Stimulated activated CD4-positive, alpha-beta T cell treated with anti-CD3 and anti-CD28 coated beads, TNF-alpha, amount 100 ng/mL, for 4 hours (primary cell): ENCODE measurements at places on chromosomes 2 and 18.
A peak's percentile ranks its signal among the peaks of the same experiment; 100 is the strongest.

DNA sequence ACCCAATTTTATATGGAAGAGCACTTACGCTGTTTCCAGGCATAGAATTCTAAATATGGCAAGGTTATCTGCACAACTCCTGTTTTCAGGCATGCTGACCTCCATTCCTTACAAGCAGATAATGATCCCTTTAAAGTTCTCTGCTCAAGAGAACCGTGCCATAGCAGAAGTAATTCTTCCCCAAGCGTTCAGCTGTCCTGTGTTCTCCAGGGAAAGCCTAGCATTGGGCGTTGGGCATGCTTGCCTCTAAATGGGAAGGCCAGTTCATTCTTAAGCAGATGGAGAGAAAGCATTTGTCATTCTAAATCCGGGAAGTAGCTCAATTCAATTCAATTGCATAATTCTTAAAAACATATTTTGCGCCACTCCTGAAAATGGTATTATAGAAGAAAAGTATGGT, 55.7 kb upstream of the EML4 start:
- no peak for DNase-seq

DNA sequence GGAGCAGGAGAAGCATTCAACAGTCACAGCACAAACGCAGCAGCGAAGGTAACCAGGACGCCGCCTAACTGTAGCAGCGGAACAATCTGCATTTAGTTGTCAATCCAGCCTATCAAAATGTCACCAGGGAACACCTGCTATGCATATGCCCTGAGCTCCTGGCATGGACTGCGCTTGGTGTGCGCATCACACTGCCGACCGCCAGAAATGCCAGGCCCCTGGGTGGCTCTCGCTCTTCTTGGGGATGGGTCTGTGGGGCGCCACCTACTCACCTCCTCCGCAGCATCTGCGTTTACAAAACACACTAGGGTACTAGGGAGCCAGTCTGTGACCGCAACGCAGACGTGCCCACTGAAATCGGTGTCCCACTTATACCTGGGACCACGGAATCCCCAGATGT, 31.7 kb downstream of the ZNF516 start:
- DNase-seq: no peak

- no peak for DNase-seq
Observed at GRCh38 chr2:224369028-224369632, 32.8 kb downstream of the FAM124B start.

DNA sequence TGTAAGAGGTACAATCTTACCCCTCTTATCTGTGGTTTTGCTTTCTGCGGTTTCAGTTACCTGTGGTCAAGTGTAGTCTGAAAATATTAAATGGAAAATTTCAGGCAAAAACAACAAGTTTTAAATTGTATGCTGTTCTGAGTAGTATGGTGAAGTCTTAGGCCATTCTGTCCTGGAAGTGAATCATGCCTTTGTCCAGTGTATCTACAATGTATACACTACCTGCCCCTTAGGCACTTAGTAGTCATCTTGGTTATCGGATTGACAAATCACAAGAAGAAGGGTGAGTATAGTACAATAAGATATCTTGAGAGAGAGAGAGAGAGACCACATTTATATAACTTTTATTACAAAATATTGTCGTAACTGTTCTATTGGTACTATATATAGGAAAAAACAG, 43.5 kb downstream of the RAB3GAP1 start:
- DNase-seq: no peak

- DNase-seq: no peak
Observed at GRCh38 chr2:199428291-199428690, 29.4 kb downstream of the SATB2 start.

- no peak for DNase-seq
Observed at GRCh38 chr2:143463719-143464118, 334.5 kb downstream of the ARHGAP15 start.

DNA sequence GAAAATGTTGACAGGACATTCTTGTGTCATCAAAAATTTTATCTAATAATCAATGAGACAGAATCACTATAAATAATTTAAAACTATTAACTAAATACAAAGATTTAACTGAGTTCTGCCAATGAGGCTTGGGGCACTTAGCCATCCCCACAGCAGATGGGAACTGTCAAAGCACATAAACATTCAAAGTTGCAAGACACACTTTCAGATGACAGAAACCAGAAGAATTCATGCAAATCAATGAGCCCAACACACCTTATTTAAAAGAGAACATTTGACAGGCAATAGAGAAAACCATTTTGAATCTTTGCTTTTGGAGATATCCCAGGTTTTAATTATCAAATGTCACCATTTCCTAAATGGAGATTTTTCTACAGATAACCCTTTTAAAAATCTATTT, 566.2 kb downstream of the IRS1 start:
- no peak for DNase-seq

GRCh38 chr2:45734952-45735351, 83.5 kb downstream of the PRKCE start:
- DNase-seq: no peak

DNA sequence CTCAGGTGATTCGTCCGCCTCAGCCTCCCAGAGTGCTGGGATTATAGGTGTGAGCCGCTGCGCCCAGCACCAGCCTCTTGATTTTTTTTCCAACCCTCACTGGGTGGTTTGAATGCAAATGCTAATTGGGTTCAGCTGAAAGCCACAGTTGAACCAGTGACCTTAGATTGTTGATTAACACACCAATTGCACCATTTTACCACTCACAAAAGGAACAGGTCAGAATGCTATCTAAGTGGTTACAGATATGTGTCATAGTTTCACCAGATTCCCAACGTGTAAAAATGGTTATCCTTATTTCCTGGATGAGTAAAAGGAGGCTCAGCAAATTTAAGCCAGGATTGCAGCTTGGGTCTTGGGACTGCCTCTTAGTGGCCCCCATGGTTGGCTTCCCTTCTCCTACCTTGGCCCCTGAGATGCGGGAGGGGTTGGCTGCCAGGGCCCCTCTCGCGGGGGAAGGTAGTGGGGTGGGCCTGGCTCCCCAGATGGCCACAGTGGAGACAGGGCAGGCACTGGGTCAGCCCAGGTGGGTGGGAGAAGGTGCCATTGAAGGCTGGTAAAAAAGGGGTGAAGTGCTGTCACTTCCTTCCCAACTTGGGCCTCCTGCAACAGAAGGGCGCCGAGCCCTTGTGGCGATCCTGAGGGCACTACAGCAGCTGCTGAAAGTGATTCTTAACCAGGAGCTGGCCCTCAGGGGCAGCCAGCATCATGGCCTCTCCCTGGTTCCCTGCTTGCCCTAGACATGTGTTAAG, 164.9 kb upstream of the HAAO start:
- DNase-seq: no peak

DNA sequence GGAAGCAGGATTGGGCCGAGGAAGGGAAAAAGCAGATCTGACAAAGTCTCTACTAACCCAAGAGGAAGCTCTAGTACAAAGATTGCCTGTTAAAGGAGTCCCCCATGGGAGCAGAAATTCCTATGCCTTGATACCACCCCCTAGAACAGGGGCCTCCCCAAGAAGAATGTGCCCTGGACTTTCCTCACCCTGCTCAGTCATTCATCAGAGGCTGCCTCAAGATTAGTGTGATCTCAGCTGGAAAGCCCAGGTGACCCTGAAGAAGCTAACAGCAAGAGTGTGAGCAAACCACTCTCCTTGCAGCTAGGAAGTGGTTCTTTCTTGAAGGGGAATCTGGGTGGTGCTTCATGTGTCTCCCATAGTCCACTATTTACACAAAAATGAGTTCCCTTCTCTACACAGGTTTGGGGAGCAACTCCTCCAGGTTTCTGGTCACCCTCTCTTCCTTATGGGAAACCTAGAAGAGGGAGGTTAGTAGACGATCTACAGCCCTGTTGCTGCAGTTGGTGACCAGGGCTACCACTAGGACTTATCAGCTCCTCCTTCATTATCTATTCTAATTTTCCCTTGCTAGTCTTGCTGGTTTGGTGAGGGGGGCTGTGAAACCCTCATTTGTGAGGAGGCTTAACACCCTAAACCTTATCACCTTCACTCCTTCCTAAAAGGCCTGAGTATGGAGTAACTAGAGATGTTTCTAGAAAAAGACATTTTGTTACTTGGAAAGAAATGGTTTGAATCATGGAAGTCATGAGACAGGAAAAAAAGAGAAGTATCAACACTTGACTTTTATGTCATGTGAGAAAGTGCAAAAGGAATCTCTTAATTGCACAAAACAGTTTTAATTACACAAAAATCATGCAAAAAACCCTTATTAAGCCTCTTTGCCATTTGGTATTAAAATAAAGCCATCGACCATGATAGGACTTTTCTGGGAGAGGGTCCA, 2.9 kb upstream of the WDR7 start:
- no peak for DNase-seq

- no peak for DNase-seq
Observed at GRCh38 chr2:58289029-58289428, 47.9 kb upstream of the FANCL start.

DNA sequence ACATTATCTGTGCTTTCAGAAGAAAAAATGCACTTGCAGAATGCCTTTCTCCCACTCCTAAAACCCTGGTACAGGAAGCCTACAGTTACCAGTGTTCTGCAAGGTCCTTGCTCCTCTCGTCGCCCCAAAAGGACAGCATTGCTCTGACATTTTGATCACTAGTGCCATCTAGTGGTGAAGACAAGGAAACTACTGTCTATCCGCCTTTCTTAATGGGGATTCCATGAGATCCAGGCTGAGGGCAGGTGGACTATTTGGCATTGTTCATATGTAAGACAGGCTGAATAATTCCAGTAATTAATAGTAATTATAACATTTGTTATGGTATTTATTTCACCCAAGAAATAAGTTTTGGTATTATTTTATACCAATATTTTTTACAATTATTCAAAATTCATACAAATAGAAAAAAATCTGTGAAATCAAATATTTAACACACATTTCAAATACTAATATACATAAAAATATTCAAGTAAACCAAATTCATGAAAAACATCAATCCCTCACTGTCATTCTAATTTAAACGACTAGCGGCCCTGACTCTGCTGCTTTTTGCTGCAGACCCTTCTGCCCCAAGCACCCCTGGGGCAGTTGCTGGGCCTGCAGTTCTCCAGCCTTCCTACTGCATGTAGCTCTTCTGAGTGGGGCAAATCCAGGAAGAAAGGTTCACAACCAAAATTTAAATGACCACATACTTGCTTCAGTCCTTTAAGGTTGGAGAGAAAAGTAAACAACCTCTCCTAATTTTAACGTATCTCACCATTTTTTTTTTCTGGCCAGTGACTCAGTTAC, 19.0 kb downstream of the TPGS2 start:
- peak; percentile 2 for DNase-seq

- DNase-seq: no peak
Observed at GRCh38 chr2:2826621-2827020, 495.5 kb upstream of the MYT1L start.

- DNase-seq: no peak
Observed at GRCh38 chr2:130986890-130987493, 106.3 kb downstream of the FAM168B start.

- DNase-seq: no peak
Observed at GRCh38 chr2:102637358-102637757, 18.0 kb downstream of the SLC9A2 start.

- no peak for DNase-seq
Observed at GRCh38 chr18:70377857-70378701, 89.2 kb downstream of the SOCS6 start.

- DNase-seq: no peak
Observed at GRCh38 chr18:48074929-48075706, 144.7 kb upstream of the SMAD2 start.

- DNase-seq: no peak
Observed at GRCh38 chr2:187171318-187171717, 276.7 kb downstream of the CALCRL start.

GRCh38 chr2:30310955-30311354, 79.6 kb downstream of the LBH start:
- no peak for DNase-seq

- no peak for DNase-seq
Observed at GRCh38 chr2:47569658-47570475, 166.9 kb downstream of the MSH2 start.

GRCh38 chr2:151334082-151334815, 23.1 kb upstream of the TNFAIP6 start:
- no peak for DNase-seq

- no peak for DNase-seq
Observed at GRCh38 chr2:100520224-100520623, 42.6 kb upstream of the PDCL3 start.

- DNase-seq: no peak
Observed at GRCh38 chr2:68779595-68779994, 45.0 kb downstream of the ARHGAP25 start.

GRCh38 chr2:199336546-199336945, 121.2 kb downstream of the SATB2 start:
- no peak for DNase-seq

GRCh38 chr2:141692829-141693228, 438.0 kb downstream of the LRP1B start:
- DNase-seq: no peak

DNA sequence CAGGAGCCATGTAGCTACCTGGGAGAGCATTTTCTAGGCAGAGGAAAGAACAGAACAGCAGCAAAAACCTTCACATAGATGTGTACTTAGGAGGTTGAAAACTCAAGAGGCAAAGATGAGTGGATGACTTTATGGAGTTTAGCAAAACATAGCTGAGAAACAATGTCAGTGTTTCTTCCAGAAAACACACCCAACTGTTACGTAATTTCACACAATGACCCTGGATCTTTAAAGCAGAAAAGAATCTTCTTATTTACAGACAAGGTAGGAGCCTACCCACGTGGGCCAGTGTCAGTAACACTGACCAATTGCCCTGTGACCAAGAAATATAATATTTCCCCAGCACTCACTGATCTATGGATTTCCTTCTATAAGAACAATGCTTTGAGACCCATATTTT, 254.6 kb downstream of the CDH20 start:
- no peak for DNase-seq

- DNase-seq: no peak
Observed at GRCh38 chr2:230932556-230933511, 7.8 kb upstream of the GPR55 start.

GRCh38 chr18:11251229-11251890, 102.0 kb upstream of the PIEZO2 start:
- no peak for DNase-seq
